Muscle of leg (tissue), 16 donors: ENCODE measurements at places on chromosomes 13 and 19. TPM values are rescaled to one million over a fixed set of nuclear protein-coding genes. Genes with fewer than 3 reads are reported as not detected.
A peak's percentile ranks its signal among the peaks of the same experiment; 100 is the strongest.

The LILRB3 gene
- total RNA-seq = 1.4 TPM

The ZNF85 gene
- total RNA-seq = 12.4 TPM

The SLC25A42 gene
- 5.9 TPM for total RNA-seq

The CDC42EP5 gene
- total RNA-seq = 39.4 TPM

DNA sequence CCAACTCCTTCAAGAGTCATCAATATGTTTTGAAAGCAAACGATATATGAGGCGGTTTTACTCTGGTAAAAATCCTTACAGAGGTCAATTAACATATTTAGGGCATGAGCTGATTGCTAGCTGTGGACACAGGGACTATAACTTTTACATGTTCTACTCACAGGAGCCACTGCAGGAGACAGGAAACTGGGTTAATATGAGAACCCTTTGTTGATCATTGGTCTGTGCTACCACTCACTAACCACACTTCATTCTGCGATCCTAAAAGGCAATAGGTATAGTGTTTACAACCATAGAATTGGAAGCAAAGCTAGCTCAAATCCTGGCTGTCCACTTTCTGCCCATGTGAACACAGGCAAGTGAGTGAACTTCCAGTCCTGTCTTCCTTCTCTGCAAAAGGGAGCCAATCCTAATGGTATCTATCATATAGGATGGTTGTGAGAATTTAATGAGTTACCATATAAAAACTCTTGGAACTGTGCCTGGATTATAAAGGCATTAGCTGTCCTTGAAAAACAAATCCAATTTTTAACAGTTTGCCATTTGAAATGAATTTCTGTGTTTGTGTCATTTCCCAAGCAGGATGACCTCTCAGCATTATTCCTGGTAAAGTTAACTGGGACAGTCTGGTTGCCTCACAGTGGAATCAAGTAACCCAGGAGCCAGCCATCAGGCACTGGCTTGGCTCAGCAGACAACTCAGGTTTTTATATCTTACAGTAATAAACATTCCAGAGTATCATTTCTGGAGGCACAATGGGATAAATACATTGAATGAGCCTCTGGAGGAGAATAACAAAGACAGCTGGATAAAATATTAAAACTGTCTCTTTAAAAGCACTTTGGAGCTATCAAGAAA lies 29.8 kb upstream of the RAP2A start:
- DNase-seq = peak; percentile 51

DNA sequence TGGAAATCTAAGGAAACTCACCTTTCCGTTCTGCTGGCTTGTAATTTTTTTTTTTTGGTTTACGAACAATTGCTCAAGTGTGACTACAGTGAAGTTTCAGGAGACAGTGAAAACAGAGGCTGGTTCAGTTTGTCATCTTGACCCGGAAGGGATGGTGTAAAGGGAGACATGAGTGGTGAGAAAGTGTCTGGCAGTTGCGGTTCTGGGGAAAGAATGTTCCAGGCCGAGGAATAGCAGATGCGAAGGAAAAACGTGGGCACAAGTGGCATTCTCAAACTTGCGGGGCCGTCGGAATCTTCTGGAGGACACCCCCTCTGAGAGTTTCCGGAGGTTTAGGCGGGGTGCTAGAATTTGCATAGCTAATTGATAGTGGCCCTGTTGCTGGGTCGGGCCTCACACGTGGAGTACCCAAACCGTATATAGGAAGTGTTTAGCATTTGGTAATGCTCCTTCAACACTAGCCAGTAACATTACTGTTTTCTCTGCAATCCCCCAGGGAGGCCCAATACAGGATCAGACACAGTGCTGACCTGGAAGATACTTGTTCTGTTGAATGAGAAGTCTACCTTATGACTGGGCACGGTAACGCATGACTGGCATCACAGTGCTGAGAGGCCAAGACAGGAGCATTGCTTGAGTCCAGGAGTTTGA lies 2.8 kb upstream of the TNFSF9 start:
- DNase-seq = no peak

DNA sequence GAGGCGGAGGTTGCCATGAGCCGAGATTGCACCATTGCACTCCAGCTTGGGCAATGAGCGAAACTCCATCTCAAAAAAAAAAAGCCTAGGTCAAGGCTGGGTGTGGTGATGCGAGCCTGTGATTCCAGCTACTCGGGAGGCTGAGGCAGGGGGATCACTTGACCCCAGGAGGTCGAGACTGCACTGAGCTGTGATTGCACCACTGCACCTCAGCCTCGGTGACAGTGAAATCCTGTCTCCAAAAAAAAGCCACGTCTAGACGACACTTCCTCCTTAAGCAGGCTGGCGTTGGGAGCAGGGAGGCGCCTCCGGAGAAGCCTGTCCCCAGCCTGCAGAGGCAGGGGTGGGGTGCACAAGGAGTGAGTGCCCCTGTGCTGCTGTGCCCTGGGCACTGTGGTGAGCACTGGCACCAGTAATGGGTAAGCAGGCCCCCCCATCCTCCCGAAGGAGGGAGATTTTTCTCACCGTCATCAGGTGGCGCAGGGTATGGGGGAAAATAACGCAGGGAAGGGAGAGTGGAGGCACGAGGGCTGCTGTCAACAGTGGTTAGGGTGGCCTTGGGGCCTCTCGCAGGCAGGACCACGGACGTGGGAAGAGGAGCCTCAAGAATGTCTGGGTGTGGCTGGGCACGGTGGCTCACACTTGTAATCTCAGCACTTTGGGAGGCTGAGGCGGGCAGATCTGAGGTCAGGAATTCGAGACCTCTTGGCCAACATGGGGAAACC lies 706 bp downstream of the P2RY11 start:
- DNase-seq = no peak

DNA sequence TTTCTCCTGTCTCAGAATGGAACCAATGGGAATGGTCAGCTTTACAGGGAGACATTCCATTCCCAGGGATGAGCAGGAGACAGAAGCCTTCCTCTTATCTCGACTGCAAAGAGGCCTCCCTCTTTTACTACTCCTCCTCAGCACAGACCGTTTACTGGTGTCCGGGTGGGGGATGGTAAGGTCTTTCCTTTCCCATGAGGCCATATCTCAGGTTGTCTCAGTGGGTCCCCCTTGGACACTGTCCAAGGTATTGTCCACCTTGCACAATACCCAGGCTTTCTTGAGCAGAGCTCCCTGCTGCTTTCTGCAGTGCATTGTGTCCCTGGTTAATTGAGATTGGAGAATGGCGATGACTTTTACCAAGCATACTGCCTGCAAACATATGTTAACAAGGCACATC lies 7.5 kb upstream of the ZNF808 start:
- no peak for DNase-seq

GRCh38 chr13:46010148-46010547 lies 42.4 kb downstream of the ZC3H13 start:
- DNase-seq = peak; percentile 7

DNA sequence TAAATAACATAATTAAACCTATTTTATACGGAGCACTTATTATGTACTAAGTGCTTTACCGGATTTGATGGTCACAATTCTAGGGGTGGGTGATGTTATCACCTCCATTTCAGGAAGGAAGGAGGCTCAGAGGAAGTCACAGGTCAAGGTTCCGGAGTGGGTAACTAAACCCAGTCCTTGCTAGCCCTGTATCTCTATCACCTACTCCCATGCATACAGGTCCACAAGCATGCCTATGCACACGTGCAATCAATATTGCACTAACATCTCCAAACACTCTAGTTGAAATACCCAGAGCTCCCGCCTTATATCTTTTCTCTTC lies 17.8 kb upstream of the FOSB start:
- DNase-seq = no peak

DNA sequence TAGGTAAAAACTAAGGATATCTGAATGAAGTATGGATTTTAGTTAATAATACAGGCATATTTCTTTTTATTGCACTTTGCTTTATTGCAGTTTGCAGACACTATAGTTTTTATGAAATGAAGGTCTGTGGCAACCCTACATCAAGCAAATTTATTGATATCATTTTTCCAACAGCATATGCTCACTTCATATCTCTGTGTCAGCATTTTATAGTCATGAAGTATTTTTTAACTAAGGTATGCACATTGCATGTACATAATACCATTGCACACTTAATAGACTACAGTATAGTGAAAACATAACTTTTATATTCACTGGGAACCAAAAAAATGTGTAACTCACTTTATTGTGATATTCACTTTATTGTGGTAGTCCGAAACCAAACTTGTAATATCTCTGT lies 236.3 kb downstream of the SUCLA2 start:
- no peak for DNase-seq

- DNase-seq = no peak
These were observed 1.5 kb downstream of the ATP8B3 start for GRCh38 chr19:1810439-1811160.
